ENCODE measurements at places on chromosomes 7 and 10. TPM values are rescaled to one million over a fixed set of nuclear protein-coding genes. Genes with fewer than 3 reads are reported as not detected.

The MXI1 gene
- 49.8 TPM for total RNA-seq

The CNPY1 gene
- not detected for total RNA-seq

The TMEM106B gene
- 36.1 TPM for total RNA-seq

The VWA2 gene
- total RNA-seq = 2.9 TPM

The CPA4 gene
- total RNA-seq = 8.8 TPM

The SAP25 gene
- 2.9 TPM for total RNA-seq

GRCh38 chr7:139523968-139524815, 707 bp downstream of the CLEC2L start:
- H3K27ac ChIP-seq = no peak overlapping the region
- no peak for DNase-seq
- H3K4me1 ChIP-seq = no peaks in the 10 kb centered on the region

DNA sequence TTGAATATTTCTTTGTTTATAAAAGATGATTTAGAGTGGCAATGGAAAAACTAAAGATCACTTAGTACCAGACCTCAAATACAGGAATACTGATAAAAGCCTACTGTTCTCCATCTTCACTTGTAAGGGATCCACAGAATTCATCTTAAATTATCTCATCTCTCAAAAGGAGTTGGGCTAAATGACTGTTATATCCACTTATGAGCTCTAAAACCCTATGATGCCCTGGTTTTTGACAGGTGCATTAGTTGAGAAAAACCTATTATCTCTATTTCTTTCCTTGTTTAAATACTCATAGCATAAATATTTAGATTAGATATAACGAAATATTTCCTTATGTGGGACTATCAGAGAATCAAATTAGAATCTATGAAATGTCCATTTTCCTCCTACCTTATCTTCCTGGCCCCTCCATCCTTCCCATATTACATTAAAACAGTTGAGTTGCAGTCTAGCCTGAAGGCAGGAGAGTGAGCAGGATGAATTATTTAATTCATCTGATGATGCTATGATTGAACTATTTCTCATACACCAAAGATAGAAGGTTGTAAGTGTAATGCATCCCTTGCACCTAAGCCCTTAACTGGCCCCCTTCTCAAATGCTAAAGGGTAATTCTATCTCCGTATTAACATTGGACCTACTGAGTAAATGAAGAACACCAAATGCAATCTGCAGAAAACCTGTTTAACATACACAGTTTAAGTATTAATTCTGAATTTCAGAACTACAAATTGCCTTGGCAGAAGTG, 29.7 kb downstream of the PPP3CB start:
- no peak overlapping the region for H3K4me3 ChIP-seq
- no peaks in the 10 kb centered on the region for H3K4me1 ChIP-seq
- DNase-seq = no peak
- H3K36me3 ChIP-seq = peaks cover 49% of the 10 kb centered on the region
- H3K27me3 ChIP-seq = no peaks in the 10 kb centered on the region

DNA sequence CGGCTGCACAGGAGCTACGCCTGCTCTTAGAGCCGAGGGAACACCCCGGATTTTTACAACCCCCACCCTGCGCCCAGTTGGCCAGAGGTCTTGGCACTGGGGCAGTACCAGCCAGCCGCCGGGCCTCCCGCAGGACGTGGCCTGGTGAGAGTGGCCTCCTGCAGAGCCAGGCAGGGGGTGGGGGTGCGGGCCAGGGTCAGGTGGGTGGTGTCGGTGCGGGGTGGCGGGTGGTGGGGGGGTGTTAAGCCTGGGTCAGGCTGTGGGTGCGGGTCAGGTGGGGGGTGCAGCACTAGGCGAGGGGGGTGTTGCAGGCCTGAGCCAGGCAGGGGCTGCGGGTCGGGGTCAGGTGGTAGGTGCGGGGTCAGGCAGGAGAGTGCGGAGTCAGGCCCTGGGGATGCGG, 647 bp downstream of the ECHS1 start:
- H3K27me3 ChIP-seq = no peaks in the 10 kb centered on the region
- peak overlapping the region; percentile 71 for H3K4me3 ChIP-seq
- H3K4me1 ChIP-seq = peaks cover 21% of the 10 kb centered on the region
- no peak for DNase-seq

- H3K27me3 ChIP-seq = no peaks in the 10 kb centered on the region
- H3K27ac ChIP-seq = peak overlapping the region; percentile 62
- DNase-seq = no peak
Observed at GRCh38 chr7:121002757-121003200, 14.3 kb downstream of the CPED1 start.

DNA sequence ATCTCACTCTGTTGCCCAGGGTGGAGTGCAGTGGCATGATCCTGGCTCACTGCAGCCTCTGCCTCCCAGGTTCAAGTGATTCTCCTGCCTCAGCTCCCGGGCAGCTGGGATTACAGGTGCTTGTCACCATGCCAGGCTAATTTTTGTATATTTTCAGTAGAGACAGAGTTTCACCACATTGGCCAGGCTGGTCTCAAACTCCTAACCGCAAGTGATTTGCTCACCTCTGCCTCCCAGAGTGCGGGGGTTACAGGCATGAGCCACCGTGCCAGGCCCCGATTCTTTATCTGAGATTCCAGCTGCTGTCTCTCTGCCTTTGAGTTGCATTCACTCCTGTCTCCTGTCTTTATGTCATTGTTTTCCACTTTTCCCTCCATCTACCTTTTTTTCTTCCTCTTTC, 168.7 kb downstream of the TMEM178B start:
- no peaks in the 10 kb centered on the region for H3K27me3 ChIP-seq
- no peak overlapping the region for H3K27ac ChIP-seq
- peak; percentile 34 for DNase-seq
- no peaks in the 10 kb centered on the region for H3K36me3 ChIP-seq

DNA sequence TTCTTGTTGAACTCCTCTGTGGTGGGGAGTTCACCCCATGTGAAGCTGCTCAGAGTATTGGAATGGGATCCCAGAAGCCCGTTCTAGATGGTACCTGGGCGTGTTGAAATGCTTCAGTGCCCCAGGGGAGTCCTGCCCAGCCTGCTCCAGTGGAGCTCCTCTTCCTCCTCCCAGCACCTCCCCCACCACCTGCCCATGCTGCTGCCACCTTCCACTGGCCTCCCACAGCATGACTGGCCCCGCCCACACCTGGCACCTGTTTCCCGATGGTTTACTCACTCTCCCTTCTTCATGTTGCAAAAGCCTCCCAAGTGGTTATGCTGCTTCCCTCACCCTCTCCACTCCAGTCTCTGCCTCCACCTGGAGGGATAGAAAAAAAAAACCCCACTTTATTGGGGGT, 32.2 kb upstream of the PCBD1 start:
- H3K4me3 ChIP-seq = no peak overlapping the region
- no peaks in the 10 kb centered on the region for H3K27me3 ChIP-seq
- no peak for DNase-seq
- no peaks in the 10 kb centered on the region for H3K36me3 ChIP-seq
- H3K4me1 ChIP-seq = no peaks in the 10 kb centered on the region

All from vagina (tissue), 2 donors.